ENCODE measurements at places on chromosomes 16 and 17.

DNA sequence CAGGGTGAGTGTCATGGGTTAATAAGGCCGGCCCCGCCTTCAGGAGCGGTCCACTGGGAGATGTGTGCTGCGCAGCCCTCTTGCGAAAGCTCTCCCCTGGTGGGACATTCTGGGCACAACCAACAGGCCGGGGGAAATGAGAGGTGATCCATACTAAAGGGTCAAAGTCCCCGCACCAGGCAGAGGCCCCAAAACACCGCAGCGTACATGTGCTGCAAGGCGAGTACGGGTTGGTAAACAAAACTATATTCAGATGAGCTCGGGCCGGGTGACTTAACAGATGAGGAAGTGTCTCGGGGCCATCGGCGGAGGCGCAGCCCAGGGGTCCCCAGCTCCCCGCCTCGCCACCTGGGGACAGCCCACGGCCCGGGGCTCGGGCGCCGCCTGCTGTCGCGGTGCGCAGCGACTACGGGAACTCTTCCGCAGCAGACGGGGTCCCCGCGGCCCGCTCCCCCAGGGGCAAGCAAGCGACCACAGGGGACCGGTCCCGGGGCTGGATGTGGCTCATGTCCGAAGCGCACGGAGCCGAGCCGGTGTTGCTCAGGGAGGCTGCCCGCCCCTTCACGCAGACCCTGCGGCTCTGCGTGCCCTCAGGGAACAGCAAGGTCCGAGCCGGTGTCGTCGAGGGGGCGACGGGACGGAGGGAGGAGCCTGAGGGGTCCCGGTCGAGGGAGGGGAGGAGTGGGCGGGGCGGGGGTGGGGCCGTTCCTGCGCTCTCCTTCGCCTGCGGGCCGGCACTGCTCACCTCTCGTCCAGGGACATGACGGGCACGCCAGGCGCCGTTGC is at the start of gene RAB37:
TSS of gene RAB37 (plus strand) at position 744 of the 786 bp plus-strand sequence. CDS start at position 761, 17 bp downstream.
- DNase-seq, result no peak

DNA sequence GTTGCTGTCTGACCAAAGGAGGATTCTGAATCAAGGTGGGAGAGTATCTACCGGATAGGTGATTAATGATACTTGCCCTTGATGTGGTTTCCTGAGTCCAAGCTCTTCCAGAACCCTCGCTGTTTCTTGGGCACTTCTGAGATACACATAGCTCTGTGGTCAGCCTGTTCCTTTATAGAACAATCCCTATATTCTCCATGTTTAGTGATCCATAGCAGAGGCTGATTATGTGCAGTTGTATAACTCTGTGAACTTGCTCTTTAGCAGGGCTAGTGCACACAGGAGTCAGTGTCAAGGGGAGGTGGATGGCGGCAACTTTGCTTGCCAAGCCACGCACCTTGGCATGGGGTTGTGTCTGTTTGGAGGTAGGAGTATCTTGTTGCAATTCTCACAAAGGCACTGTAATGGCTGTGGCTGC is 36.1 kb downstream of the ARL4D start:
- no peak for DNase-seq

DNA sequence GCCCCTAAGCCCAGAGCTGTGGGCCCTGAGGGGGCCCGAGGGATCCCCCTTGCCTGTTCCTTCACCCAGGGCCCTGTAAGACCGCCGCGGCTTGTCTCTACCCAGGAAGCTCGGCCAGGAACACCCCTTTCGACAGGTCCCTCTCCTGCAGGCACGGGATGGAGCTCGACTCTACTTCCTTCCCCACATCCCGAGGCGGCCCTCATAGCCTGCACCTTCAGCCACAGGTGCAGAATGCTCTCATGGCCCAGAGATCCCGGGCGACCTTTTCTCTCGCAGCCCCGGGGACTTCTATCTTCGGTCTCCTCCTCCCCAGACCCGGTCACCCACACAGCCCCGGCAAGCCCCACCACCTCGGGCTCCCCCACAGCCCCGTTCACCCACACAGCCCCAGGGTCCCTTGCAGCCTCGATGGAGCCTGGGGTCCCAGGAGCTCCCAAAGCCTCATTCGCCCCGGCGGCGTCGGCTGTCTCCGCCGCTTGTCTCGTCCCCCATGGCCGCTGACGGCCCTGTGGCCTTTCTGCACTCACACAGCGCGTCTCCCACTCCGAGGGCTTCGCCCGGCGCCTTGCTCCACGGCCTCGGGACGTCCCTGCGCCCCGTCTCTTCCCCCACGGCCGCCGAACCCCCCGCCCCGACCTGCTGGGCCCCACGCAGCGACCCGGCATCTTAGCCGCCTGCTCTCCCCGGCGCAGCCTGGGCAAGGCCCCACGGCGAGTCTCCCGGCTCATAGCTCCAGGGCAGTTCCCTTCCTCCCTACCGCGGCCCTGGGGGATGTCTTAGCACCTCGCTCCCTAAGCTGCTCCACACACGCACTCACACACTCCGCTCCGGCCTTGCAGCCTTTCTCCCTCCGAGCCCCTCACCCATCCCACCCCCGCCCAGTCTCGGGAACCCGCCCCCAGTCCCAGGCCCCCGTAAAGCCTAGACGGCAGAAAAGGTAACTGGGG is 650 bp downstream of the KIAA0753 start:
- DNase-seq, result no peak

DNA sequence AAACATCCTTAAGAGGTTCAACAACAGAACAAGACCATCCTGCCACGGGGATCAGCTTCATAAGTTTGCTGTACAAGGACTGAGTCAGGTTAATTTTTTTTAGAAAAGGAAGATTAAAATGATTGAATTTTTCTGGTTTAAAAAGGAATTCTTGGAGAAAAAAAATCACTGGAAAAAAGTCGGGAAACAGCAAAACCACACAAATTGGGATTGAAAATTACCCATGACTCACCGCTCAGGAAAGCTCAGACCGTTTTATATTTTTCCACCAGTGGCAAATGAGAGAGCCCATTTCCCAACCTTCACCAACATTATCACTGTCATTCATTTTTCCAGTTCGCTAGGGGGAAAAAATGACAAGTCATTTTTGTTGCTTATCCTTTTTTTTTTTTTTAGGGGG is 46.6 kb downstream of the MRM3 start:
- no peak for DNase-seq

DNA sequence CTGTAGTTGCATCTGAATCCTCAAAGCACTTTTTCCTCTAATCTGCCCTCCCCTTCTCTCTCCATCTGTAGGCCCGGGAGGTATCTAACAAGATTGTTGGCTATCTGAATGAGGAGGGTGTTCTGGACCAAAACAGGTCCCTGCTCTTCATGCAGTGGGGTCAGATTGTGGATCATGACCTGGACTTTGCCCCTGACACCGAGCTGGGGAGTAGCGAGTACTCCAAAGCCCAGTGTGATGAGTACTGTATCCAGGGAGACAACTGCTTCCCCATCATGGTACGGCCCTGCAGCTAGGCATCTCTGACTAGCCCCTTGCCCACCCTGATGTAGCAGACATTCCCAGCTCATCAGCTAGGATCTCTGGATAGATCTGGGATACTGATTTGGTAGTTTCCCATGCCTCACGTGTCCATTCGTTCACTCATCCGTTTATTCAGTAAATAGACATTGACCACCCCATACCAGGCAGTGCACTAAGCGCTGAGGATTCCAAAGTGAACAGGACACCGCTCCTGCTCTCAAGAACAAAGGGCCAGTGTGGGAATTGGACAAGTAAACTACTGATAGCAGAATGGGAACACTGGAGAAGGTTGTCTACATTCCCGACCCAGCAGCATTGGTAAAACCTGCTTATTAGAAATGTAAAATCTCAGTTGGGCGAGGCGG is 12.1 kb downstream of the LPO start:
- DNase-seq, result no peak

DNA sequence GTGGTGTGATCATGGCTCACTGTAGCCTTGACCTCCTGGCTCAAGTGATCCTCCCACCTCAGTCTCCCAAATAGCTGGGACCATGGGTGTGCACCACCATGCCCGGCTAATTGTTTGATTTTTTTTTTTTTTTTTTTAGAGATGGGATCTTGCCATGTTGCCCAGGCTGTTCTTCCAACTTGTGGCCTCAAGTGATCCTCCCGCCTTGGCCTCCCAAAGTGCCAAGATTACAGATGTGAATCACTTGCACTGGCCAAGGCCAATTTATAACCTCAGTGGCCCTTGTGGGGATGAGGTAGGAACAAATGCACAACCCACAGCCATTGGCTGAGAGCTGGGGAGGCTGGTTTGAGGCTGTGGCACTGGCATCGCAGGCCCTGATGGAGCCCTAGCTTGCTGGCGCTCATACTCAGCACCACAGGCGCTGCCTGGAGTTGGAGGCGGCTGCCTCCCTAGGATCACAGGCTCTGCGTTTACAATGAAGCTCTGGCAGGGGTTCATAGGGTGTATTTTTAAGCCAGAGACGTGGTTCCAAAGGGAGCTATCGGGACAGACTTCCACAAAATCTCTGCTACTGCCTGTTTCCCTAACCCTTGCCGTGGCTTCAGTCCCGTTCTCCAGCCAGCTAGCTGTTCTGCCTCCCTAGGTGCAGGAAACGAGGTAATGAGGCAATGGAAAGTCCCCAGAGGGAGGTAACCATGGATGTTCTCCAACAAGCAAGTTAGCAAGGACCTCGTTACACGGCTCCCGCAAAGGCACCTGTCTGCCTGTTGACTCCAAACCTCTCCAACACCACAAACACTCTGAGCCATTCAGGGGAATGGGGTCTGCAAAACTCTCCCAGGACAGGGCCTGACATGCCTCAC is 2.9 kb downstream of the ABCA3 start:
- no peak for DNase-seq

DNA sequence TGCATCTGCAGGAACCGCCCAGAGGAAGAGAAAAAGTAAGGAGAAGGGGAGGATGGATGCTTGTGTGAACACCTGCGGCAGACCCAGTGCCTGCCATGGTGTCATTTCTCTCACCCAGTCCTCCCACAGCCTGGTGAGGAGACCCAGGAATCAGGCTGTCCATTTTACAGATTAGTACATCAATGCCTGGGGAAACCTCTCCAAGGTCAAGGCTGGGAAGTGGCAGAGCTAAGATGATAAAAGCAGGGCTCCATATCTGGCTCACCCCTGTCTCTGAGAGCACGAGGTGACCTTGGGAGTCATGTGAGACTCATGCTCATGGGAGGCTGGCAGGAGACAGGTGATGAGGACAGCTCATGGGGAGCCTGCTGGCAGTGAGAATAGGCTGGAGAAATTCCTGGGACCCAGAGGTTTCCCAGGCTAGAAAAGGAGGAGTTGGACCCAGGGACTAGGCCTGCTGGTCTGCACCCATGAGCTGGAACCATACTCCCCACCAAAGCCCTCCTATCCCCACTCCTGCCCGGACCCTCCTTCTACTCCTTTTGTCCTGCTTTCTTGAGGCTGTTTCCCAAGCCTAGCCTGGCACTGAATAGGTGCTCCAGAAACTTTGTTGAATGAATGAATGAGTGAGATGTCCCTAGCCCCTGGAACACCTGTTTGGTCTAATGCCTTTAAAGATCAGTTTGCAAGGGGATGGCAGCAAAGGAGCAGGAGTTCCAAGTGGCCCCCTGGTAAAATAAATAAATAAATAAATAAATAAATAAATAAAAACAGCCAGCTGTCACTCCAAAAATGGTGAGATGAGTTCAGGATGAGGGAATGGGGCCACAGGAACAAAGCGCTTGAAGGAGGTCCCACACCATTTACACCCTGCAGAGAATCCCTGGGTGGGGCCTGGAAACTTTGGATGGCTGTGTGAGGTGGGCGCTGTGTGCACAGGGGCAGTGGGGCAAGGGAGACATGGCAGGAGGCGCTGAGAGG is 1.6 kb downstream of the ZNF629 start:
- DNase-seq, result no peak

DNA sequence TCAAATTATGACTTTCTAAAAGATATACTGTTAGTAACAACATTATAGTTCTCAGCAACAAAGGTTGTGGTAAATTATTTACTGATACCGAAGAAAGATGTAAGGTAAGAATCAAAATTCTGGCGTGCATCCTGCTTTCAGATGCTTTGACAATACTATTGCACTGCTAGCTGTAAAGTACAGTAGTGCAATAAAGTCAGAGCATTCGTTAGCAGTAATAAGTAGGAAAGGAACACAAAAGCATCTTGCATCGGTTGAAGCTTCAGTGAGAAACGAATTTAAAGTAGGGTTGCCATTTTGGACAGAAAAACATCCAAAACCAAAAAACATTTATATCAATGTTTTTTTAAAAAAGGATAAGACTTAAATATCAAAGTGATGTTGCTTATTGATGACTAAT is 4.0 kb downstream of the SKA2 start:
- DNase-seq, result no peak

DNA sequence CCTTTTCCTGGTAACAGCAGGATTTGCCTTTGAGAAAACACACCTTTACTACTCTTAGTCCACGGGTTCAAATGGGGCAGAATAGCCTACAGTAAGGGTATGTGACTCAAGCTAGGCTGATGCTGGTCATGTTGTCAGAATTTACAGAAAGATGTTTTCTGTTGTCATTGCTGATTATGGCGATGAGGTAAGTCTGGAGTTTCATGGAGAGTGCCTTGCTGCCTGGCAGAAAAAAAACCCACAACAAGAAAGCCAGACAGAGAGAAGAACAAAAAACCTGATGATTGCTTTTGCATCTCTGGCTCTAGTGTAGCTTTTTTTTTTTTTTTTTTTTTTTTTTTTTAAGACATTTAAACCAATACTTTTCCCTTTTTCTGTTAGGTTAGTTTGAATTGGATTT is 47.9 kb downstream of the SLC6A4 start:
- no peak for DNase-seq

DNA sequence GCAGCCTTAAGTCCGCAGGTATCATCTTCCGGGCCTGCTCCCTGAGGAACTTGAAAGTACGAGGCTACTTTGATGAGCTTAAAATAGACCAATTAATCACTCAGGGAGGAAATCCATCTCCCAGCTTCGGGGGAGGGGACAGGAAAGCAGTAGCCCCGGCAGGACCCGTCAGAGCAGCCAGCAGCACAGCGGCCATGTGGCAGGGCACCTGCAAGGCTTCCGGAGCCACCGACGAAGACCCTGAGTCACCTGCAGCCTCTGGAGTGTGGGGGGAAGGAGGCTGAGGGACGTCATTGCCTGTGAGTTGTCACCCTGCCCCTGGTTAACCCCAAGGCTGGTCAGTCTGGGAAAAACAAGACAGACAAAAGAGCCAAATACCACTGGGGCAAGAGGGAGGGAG is 4.4 kb upstream of the CYB561 start:
- DNase-seq, result no peak

GRCh38 chr16:72877374-72878028 is 170.4 kb downstream of the ZFHX3 start:
- no peak for DNase-seq

GRCh38 chr17:38550661-38551060 is 55.1 kb downstream of the SRCIN1 start:
- DNase-seq, result peak; percentile 36

GRCh38 chr17:63116967-63117830 is 151.2 kb downstream of the TANC2 start:
- DNase-seq, result peak; percentile 53

Data from midbrain (tissue), 1 donor.